OCI-M1 (cell line): ENCODE measurements at places on chromosomes 1 and 21.

DNA sequence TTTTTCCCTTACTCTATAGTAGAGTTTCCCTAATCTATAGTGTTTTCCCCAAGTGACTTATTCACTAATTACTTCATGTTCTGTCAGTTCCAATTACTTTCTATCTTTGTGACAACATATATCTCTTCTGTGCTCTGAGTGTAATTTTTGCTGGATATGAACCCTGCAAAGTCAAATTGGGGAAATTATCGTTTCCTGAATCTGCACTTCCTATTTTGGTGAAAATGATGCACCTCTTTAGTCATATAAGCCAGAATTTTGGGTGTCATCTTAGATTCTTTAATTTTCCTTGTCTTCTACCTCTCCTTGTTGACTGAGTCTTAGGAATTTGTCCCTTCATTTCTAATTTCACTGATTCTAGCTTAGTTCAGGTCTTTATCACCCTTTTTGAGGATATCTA is 33.4 kb upstream of the PRKACB start:
- DNase-seq: peak; percentile 16

DNA sequence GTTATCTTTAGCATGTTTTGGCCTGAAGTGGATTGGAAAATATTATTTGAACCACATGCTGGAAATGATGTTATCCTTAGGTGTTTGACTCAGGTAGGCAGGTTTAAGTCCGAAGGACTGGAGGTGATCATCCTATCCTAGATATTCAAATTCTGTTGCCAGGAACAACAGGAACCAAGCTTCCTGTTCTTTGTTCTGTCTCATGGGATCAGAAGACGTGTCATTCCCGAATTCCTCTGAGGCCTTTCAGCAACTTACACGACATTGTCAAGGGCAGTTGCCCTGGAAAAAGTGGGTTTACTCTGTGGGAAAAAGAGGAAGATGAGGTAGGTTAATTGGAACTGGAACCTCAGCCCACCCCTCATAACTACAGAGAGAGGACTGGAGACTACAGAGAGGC is 36.6 kb downstream of the SLAMF6 start:
- no peak for DNase-seq

- no peak for DNase-seq
Measured at GRCh38 chr1:226261818-226262217, 38.4 kb downstream of the MIXL1 start.

GRCh38 chr1:209041927-209042326 is 541.6 kb upstream of the CAMK1G start:
- DNase-seq: peak; percentile 68

DNA sequence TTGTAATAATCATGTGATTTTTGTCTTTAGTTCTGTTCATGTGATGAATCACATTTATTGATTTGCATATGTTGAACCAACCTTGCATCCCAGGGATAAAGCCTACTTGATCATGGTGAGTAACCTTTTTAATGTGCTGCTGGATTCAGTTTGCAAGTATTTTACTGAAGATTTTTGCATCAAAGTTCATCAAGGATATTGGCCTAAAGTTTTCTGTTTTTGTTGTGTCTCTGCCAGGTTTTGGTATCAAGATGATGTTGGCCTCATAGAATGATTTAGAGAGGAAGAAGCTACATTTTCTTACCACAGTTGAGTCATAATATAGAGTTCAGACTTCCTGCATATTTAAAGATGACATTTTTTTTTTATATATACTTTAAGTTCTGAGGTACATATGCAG is 455.9 kb downstream of the PLPP3 start:
- no peak for DNase-seq

DNA sequence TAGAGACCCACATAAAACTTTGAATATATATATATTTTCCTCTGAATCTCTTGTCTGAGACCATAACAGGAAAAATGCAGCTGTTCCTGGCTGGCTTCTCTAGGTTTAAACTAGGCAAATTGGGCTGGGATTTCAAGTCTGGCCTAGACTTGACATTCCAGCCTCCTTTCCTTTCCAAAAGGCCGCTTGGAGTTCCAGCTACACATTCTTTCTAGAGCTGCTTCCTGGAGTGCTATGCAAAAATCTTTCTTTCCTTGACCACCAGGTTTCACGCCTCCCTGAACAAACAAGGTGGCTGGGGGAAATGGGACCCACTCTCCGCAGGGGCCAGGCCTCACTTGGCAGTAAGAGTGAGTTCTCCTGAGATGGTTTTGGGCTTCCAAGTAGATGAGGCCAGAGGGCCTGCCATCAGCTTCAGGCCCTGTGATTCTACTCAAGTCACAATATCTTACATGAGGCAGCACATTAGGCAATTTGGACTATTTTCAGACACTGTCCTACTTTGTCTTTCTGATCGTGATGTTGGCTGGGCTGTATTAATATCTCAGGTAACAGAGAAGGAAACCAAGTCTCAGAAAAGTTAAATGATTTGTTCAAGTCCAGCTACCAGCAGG is 102.4 kb downstream of the FAM78B start:
- DNase-seq: no peak

GRCh38 chr1:13784971-13785370 is 85.0 kb downstream of the PRDM2 start:
- DNase-seq: no peak

DNA sequence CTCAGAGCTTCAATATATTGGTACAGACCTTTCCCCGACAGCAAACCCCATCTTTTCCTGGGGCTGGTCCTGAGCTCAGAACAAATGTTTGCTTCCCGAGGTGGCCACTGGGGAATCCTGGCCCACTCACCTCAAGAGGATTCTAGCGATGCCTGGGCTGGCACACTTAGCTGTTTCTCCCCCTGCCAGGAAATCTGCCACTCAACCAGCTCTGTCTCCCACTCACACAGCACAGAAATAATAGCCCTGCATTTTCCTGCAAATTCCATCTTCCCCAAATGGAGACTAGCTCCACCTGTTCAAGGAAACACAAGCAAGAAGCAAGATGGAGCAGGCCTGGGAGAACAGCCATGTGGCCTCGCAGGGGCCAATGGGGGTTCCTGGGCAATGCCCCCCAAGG is 21.1 kb downstream of the KCNN3 start:
- DNase-seq: no peak

- DNase-seq: no peak
Measured at GRCh38 chr1:221892301-221892830, 150.5 kb upstream of the DUSP10 start.

DNA sequence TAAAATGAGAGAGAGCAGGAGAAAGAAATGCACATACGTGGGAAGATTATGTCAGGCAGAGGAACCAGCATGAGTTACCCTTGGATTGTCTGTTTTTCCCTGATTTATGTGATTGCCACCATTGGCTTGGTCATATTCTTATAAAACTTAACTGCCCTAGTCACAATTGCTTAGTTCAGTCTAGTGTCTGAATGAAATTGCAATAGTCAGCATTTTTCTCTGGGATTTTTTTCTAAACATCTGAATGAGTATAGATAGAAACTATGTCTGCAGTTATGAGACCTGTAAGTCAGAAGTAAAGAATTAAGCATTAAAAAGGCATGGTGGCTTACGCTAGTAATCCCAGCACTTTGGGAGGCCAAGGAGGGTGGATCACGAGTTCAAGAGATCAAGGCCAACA is 889.8 kb downstream of the PLA2G4A start:
- DNase-seq: no peak

DNA sequence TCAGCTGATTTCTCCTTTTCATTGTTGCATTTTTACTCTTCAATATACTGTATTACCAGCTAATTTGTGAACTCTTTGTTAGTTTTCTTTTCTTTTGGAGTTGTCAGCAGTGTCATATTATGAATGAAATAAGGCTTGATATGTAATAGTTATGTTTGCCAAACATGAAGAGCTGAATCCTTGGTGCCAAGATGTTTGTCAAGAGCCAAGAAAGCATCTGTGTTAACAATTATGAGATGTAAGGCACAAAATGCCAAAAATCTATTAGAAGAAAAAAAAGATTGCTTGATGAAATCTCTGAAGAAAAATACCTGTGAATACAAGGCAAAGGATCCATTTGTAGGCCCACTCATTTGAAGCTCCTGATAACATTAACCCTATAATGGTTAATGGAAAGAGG is 48.4 kb upstream of the RNPC3 start:
- DNase-seq: no peak

DNA sequence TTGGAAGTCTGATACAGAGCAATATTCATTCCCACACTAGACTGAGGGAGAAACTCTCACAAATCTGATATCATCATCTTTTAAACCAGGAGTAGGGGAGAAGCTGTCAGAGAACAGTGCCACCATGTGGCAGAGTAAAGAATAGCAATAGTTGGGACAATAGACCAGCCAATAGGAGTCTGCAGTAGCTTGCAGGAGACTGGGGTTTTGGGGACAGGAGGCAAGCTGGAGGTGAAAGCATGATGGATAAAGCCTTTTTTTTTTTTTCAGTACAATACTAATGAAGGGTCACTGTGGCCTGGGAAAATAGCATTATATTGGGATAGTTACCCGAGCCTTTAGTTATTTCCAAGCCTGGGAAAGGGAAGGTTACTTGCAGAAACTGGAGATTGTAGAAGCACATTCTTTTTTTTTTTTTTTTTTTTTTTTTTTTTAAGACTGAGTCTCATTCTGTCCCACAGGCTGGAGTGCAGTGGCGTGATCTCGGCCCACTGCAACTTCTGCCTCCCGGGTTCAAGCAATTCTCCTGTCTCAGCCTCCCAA is 120.7 kb downstream of the S1PR1 start:
- peak; percentile 90 for DNase-seq

GRCh38 chr1:53575141-53575954 is 116.1 kb downstream of the DMRTB1 start:
- no peak for DNase-seq

DNA sequence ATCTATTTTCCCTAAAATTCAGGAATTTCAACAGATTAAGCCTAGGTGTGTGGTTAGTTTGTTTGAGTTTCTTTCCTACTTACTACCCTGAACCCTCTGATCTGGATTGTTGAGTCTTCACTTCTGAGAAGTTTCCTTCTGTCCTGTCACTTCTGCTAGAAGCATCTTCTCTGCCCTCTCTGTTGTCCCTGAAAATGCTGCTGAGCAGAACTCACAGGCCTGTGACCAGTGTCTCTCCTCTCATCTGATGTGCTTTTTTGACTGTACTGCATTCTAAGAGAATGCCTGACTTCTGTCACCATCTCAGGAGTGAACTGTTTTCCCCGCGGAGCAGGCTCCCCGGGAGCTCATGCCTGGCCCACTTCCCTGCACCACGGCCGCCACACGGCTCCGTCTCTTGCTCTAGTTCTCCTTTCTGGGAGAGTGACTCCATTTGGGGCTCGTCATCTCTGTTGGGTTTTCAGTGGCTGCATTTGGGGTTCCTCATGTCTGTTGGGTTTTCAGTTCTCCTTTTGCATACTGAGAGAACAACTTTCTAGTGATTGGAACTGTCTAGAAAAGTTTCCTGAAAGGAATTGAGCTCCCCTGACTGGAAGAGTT is 77.9 kb downstream of the POFUT2 start:
- no peak for DNase-seq

GRCh38 chr21:37072274-37072987 is 440 bp downstream of the PIGP start:
- peak; percentile 85 for DNase-seq

DNA sequence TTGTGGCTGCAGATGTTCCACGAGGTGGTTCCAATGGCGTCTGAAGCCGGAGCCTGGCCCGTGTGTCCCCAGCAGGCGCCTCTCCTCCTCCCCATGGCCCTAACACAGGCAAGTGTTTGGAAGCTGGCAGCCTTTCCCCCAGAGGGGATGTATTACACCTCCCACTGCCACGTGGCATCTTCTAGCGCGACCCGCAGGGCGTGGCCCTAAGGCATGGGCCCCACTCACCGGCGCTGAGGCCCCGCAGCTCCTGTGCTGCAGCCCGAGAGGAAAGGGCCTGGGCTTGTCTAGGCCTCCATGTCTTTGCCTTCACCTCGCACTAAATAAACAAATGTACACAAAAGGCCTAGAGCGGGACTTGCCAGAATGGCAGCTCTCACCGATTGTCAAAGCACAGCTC is 37.9 kb downstream of the SLC66A1 start:
- no peak for DNase-seq

- no peak for DNase-seq
Measured at GRCh38 chr1:244513493-244513892, 52.4 kb downstream of the CATSPERE start.

GRCh38 chr1:19744335-19744743 is 55.4 kb downstream of the TMCO4 start:
- no peak for DNase-seq

- DNase-seq: no peak
Measured at GRCh38 chr21:40681164-40681859, 165.6 kb downstream of the DSCAM start.

- no peak for DNase-seq
Measured at GRCh38 chr1:22406722-22407495, 44.7 kb upstream of the ZBTB40 start.

GRCh38 chr1:81606656-81607055 is 194.1 kb upstream of the ADGRL2 start:
- DNase-seq: no peak

- peak; percentile 63 for DNase-seq
Measured at GRCh38 chr1:192610112-192610889, 25.6 kb upstream of the RGS13 start.

GRCh38 chr1:37840711-37841110 is 18.7 kb downstream of the MTF1 start:
- DNase-seq: no peak

DNA sequence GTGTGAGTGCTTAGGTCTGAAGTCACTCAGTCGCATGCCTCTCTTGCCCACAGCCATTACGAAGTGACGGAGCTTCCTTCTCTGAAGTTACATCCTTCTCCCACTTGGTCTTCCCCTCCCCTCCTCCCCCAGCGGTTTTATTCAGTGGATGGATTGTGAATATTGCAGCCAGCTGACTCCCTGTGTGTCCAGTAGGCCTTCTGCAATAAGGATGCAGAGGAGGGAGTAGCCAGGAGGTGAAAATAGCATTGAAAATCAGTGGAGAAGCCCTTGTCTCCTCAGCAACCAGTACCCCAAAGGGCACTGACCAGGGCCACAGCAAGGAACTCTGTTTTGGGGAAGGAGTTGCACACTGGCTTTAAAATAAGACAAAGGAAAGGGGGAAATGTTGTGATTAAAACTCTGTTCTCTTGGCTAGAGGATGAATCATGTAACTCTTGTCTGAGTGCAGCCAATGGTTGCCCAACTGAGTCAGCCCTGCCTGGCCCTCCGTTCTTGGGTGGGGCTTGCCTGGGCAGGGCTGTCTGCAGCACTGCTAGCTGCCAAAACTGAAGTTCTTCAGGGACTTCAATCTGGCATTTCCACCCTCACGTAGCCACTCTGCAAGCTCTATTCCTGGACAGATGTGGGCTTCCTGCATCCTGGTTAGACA is 4.3 kb downstream of the S100A10 start:
- DNase-seq: no peak

DNA sequence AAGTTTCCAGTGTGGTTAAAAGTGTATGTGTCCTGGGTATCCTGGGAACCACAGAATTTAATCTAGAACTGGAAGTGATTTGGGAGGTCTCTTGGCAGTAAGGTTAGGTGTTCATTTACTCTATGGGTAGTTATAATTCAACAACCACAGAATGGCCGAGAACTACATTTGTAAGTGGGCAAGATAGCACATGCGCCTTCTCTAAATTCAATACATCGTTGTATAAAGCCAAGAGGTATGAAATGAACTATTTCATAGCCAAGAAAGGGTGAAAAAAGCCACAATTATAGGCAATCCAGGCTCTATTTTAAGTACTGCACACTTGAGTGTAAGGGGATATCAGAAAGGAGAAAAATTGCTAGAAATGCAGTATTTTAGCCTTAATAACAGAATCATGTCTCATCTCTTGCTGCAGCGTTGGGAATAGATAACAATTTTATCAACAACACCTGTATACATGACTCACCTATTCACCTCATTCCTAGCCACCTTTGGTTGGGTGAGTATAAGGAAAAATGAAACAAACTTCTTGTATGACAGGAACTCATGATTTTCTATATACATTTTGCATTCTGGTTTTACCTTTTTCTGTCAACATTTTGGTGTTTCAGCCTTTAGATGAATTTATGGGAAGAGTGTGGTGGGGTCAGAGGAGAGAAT is 4.5 kb downstream of the SDCCAG8 start:
- DNase-seq: no peak
